Stimulated activated CD4-positive, alpha-beta T cell treated with anti-CD3 and anti-CD28 coated beads, Interleukin-2, amount 100 ng/mL, for 4 hours (primary cell): ENCODE measurements at places on chromosomes 12 and 14.

GRCh38 chr14:75244121-75244520 lies 34.5 kb upstream of the FOS start:
- DNase-seq, result no peak

DNA sequence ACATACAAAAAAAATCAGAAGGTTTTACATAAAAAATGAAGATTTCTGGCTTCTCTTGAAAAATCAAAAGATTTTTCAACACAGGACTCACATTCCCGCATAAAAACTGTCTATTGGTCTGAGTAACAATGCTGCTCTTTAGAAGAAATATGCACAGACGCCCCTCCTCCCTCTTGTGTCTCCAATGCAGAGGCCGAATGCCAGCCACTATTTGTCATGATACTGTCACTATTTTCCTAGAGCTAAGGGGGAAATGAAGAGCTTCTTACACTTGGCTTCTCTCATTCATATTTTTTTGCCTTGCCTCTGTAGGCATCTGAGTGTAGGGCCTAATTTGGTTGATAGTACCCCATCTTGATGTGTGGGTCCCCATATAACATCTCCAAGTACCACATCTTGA lies 98.0 kb downstream of the BBS10 start:
- DNase-seq, result no peak

DNA sequence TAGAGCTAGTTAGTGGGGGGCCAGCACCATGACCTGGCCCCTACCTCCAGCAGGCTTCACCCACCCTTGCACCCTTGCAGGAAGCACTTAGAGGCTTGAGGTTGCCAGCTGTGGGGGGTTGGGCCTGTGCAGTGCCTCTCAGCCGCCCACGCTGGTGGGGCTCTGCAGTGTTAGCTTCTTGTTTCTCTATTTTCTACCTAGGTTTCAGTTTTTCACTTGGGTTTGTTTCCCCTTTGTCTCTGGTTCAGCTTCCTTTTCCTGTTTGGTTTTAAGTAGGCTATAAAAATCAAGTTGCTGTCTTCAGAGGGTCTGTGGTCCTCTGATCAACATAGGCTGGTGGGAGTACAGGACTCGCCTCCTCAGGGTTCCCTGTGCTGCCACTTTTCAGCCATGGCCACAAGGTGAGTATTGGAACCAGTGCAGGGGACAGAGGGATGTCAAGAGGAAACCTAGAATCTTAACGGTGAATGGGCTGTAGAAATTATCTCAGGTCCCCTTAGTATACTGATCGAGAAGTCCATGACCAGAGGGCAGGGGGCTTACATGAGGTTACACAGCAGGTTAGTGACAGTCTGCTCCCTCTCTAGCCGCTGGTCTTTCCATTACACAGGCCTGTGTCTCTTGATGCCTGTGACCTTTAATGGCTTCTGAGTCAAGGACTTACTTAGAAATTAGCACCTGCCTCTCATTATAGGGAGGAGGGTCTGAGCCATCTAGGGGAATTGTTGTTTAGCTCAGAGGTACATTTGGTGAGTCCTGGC lies at the start of gene EVL:
EVL (plus strand) TSS at position 312 of the 761 bp plus-strand sequence; CDS start at position 391, 79 bp downstream.
- DNase-seq, result peak; percentile 81

- peak; percentile 70 for DNase-seq
Measured at GRCh38 chr12:108616941-108617858, 16.5 kb downstream of the SELPLG start.

DNA sequence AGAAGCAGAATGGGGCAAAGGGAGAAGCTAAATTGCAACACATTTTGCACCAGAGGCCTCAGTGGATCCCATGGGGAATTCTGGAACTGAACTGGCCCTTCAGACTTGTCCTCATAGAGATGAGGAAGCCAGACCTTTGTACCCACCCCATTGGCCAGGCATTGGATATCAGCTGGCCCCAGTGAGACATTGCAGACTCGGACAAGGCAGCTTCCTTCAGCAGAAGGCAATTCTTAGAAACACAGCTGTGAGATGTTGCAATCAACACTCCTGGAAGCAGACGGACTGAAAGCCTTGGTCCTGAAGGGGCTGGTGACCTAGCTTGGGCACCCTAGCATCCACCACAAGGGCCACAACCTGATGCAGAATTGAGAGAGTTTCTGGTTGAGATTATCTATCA lies 218.1 kb downstream of the MSRB3 start:
- no peak for DNase-seq

DNA sequence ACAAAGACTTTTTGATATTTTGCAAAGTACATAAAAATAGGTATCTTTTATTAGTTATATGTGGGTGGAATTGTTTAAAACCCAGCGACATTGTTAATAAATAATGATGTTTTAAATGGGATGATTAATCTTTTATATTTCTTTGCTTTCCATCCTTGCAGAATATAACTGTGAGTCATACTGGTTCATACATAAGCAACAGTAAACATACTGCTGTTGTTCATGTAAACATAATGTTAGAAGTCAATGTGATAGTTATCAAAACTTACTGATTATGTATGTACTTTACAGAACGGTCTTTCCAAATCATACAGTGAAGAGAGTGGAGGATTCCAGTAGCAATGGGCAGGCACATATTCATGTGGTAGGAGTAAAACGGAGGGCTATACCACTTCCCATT lies 119.8 kb downstream of the ARID2 start:
- DNase-seq, result no peak

DNA sequence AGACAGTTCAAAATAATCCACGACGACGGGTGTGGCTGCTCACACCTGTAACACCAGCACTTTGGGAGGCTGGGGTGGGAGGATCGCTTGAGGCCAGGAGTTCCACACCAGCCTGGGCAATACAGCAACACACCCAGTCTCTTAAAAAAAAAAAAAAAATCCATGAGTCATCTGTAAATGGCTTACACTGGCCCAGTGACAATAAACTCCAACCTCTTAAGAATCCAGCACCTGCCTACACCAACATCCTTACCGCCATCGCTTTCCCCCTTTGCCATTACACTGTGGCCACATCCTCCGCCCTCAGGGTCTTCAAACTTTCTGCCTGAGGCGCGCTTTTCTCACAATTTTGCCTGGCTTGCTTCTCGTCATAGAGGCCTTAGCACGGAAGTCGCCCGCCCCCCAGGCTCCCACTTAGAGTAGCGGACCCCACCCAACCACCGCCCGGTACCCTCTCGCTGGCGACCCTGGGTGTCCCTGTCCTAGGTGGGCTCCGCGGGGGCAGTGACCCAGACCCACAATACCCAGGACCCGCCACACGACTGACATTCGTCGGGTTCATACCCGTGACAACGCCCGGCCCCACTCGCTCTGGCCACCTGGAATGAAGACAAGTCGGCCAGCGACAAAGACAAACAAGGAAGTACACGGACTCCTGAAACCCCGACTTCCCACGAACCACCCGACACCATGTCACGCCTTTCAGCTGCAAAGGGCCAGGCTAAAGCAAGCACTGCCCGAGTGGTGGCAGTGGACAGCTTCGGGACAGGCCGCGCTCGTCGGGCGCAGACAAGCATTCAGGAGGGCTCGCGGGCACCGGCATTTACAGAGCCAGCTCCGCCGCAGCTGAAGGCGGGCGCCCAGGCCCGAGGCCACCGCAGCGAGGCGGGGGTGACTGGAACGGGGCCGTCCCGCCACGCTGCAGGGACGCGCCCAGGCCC lies 636 bp downstream of the GOLGA3 start:
- DNase-seq, result no peak

- no peak for DNase-seq
Measured at GRCh38 chr14:64953310-64953654, 10.7 kb upstream of the GPX2 start.

GRCh38 chr14:91883753-91884152 lies 16.4 kb upstream of the TC2N start:
- DNase-seq, result no peak

DNA sequence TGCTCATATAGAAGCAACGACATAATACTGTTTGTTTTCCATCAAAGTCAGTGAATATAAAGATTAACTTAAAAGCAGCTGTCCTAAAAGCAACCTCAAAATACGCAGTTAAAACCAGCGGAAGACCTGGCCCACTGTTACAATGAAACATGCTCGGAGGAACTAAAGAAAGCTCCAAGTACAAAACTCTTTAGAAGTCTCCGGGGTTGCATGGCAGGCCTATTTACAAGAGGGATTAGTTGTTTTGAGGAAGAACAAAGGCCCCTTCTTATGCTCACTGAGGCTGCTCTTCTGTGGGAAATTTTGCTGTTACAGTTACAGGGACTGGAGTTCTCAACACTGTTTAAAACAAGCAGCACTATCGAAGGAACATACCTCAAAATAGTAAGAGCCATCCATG lies 75.9 kb upstream of the C12orf71 start:
- no peak for DNase-seq

DNA sequence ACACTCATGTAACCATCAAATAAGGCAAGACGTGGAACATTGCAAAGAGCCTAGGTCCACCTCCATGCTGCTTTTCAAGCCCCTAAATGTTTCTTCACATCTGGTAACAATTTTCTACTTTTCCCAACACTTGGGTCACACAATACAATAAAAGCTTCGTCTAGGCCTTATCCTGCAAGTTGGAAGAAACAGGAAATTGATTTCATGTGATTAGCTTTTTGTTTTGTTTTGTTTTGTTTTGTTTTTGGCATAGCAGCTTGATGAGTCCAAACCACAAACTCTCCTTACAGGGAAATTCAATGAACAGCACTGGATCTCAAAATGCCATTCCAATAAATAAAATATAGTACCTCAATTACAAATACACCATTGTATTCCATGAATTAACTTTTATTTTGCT lies 19.3 kb downstream of the TAS2R50 start:
- no peak for DNase-seq

GRCh38 chr12:12891080-12891880 lies at the start of gene GPRC5A:
GPRC5A (plus strand) TSS chr12:12891562; CDS start chr12:12908250, 16,688 bp downstream.
- DNase-seq, result peak; percentile 7

DNA sequence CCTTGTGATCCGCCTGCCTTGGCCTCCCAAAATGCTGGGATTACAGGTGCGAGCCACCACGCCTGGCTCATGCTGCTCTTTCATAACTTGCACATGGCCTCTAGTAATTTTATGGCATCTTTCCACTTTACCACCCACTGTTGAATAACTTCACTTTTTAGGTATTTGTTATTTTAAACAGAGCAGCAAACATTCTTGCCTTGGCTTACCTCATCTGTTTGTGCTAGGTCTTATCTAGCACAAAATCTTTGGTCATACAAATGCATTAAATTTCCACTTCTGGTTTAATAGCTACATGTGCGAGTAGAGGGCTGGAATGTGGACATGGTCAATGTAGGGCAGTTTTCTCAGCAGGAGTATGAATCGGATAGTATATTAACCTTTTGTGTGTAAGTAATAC lies 38.8 kb upstream of the ATF7IP start:
- no peak for DNase-seq

GRCh38 chr12:104505095-104505818 lies 48.5 kb downstream of the CHST11 start:
- DNase-seq, result no peak

- no peak for DNase-seq
Measured at GRCh38 chr12:22788913-22789312, 163.9 kb downstream of the ETNK1 start.

DNA sequence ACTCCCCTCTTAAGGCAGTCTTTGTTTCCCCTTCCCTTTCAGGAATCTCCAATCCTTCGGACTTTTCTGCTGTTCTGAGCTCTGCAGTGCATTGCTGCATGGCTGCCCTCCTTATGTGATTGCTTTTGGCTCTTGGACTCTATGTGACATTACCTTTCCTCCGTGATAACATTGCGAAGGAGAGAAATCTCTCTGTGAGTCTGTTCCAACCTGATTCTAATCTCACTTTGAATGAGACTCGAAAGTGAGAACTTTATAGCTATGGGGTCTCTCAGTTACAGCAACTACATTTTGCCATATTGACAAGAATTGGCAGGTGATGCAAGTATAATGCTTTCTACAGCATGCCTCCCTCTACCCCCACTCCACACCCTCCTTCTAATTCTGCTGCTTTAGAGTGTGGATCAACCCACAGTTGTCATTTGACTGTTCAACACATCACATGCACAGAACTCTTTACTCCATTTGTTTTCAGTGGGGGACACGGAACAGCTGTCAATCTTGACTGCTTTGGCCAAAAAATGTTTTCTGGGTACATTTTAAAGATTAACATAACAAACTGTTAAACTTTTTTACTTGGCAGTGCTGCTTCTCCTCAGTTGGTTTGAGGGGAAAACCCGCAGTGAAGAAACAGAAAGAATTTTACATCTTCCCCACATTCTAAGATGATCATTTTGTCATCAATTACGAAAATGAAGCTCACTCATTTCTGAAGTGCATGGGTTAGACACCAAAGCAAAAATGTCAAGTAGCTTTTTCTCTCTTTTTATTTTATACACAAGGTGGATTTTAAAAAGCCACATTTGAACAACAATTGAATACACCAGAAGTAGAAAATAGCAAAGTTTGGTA lies 125.5 kb upstream of the RMST start:
- no peak for DNase-seq

DNA sequence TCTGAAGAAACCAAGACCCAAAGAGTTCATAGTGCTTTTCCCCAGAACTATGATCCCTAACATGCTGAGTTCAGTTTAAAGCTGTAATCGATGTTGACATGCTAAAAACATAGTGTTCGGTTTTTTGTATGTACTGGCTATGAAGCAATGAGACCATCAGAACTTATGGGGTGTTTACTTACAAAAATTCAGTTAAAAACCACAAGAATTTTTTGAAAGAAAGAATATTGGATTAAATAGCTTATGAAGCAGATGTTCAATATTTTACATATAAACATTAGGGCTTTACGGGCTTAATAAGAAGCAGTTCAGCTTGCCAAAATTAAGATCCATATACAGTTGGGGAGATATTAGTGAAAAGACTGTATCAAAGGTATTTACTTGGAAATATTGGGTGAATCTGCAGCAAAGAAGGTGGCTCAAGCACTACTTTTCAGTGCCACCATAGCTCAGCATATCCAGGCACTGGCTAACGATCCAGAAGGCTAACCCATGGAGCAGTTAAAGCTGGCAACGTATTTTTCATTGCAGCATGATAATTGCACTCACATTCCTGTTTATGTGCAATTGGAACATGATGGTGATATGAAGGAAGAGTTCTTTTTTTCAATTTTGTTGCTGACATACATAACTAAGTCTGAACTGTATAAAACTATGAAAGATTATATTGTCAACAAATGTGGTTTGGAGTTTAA lies 125.9 kb downstream of the EFCAB11 start:
- no peak for DNase-seq

DNA sequence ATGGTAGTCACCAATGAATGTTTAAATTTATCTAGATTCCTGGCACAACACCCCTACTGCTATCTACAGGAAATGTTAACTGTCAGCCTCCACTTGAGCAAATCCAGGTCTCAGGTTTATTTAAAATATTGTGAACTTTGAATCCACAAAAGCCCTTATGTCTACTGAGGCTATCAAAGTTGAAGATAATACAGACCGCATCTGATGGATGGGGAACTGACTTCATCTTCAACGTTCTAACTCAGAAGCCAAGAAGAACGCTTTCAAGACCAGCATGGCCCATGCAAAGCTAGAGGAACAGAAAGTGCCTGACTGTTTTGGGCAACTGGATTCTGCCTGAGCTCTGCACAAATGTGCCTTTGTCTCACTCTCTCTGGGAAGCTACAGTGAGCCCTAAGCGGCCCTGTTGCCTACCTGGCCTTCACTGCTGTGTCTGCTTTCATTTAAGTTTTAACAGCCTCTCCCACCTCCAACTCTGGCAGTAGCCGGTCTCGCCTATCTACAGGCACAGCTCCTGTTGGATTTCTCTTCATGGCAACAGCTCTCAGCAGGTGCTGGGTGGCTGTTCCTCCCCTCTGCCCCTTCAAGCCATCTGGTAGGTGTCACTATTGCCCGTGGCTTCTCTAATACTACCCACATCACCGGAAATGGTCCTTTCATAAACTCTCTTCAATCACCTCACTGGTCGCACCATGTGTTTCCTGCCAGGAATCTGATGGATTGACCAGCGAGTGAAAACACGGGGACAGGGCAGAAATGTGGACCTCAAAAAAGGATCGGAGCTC lies 112.1 kb upstream of the OVCH1 start:
- DNase-seq, result no peak

- DNase-seq, result peak; percentile 29
Measured at GRCh38 chr14:89641495-89642175, 224.6 kb upstream of the FOXN3 start.
